Right renal pelvis (tissue), 4 donors: ENCODE measurements at places on chromosomes 12 and 14. TPM values are rescaled to one million over a fixed set of nuclear protein-coding genes. Genes with fewer than 3 reads are reported as not detected.

Gene PRICKLE1
- 57.8 TPM for polyA plus RNA-seq

Gene LALBA
- polyA plus RNA-seq, result not detected

Gene GDF3
- 0.68 TPM for polyA plus RNA-seq

Gene CISTR
- polyA plus RNA-seq, result not detected

Gene STK38L
- polyA plus RNA-seq, result 36.5 TPM

Gene AQP2
- 93.0 TPM for polyA plus RNA-seq

Gene PLA2G1B
- polyA plus RNA-seq, result 0.37 TPM

GRCh38 chr12:121114806-121115205 lies 17.9 kb upstream of the P2RX7 start:
- no peak for DNase-seq

DNA sequence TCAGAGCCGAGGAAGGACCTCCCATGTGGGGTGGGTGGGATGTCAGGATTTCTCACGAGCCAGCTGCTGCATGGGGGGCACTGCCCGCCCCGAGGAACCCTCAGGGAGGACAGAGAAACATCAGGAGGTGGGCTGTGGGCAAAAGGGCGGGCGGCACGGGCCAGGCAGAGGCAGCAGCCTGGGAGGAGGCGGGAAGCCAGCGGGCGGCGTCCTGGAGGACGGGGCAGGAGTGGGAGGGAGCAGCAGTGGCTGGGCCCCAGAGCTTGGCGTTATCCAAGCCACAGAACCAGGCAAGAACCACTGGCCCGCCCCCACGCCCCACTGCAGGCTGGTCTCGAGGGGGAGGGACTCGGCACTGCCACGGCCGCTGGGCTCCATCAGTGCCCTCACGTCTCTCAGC lies 2.4 kb downstream of the C14orf180 start:
- no peak for DNase-seq

DNA sequence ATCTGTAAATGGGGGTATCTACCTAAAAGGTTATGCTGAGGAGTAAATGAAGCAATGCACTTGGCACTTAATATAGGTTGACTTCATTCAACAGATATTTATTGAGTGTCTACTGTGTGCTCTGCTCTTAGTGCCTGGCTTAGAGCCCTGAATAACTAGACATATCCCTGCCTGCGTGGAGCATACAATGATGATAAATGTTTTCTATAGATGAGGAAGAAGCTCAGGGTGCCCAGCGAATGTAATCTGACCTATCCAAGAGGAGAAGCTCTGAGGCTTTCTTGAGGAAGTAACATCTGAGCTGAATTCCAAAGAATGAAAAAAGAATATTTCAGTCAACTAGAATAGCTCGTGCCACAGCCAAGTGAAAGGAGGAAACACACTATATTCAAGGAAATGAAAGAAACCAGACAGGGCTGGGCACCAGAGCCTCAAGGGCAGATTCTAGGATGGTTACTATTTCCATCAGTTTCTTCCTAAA lies 17.9 kb upstream of the HIGD1C start:
- no peak for DNase-seq

DNA sequence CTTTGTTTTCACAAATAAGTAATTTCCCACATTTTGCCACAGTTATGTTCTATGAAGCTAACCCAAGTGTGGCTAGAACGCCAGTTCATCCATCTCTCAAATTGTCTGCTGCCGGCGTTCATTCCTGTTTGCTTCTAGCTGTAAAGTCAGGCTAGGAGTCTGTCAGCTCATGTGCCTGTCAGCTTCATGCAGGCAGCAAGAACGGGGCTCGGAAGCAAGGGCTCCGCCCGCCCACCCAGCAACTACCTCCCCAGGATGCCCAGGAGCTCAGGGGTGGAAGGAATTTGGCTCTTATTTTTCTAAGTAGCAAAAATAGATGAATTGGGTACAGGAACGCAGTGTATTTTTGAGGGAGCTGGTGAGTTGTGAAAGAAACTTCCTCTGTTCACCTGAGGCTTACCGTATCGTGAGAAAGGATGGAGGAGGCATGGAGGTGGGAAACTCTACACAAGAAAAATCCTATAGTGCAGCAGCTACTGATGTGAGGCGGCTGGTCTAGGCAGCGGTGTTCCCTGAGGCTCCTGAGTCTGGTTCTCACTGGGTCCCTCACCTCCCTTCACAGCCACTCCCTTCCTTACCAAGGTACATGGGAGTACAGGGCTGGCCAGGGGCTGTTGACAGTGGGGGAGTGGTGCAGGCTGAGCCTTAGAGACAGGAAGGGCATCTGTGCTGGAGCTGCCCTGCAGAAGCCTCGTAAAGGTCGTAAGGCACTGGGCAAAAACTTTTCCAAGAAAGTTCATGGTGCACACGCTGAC lies 54.5 kb upstream of the AMN start:
- no peak for DNase-seq

DNA sequence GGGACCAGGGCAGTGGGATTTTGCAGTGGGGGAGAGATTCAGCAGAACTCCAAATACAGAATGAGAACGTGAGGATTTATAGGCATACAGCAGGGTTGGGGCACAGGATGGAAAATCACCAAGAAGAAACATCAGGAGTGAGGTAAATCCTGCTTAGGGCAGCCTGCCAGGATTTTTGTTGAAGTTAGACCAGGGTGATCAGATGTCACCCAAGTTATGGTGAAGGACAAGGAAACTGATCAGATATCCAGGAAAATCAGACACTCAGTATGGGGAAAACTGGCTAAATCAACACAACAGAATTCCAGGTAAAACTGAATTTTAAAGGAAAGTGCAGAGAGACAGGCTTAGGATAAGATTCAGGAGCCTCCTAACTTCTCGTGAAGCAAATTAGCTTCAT lies 682.4 kb downstream of the TMEM121 start:
- no peak for DNase-seq

DNA sequence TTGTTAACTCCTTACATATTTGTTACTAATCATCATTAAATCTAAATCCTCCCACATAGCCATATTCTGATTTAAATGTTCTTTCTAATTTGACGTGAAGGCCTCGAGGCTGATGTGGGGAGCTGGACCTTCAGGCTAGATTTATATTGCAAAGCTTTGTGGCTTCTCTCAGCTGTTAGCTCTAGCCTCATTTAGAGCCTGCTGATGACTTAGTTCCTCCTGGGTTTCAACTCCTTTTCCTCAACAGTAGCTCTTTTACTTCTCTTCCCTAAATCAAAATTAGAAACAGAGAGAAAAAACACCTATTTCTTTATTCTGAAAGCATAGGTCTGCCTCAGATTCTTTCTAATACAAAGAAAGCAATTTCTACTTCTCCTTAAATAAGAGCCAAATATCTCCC lies 477.5 kb upstream of the CCDC196 start:
- DNase-seq, result no peak

DNA sequence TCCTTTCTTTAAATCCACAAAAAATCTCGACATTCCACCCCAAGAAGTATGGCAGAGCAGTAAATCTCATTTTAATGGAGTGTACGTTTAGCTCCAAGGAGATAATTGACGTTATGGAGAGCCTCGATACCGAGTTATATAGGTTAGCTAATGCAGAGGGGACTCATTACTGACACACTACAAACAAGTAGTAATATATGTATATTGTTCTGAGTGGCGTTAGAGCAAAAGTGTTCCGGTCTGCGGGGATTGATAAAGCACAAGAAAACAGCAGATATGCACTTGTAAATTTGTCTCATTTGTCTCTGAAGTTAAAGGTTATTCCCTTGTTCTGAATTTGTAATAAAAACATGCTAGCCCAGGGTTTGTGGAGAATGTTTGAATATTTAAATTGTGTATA lies 84.1 kb downstream of the BCL11B start:
- DNase-seq, result no peak

DNA sequence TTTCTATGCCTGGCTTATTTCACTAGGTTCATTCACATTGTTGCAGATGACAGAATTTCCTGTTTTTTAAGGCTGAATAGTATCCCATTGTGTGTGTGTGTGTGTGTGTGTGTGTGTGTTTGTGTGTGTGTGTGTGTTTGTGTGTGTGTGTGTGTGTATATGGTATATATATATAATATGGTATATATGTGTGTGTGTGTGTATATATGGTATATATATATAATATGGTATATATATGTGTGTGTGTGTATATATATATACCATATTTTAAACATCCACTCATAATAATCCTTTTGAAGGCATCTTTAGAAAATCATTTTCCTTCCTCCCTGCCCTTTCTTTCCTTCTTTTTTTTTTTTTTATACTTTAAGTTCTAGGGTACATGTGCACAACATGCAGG lies 5.0 kb upstream of the CCDC198 start:
- DNase-seq, result no peak

DNA sequence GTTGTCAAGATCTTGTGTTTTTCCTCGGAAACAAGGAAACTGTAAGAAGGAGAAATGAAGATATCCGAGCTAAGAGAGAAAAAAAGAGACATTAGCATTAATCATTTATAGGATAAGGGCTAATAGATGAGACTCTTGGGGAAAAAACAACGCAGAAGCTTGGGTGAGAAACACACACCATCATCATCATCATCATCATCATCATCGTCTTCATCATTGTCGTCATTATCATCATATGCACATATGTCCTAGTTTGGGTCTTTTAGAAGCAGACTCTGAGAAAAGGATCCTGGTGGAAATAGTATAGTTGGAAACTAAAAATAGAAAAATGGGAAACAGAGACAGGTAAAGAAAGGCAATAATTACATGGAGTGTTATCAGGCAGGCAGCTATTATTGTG lies 95.9 kb downstream of the PAH start:
- no peak for DNase-seq

DNA sequence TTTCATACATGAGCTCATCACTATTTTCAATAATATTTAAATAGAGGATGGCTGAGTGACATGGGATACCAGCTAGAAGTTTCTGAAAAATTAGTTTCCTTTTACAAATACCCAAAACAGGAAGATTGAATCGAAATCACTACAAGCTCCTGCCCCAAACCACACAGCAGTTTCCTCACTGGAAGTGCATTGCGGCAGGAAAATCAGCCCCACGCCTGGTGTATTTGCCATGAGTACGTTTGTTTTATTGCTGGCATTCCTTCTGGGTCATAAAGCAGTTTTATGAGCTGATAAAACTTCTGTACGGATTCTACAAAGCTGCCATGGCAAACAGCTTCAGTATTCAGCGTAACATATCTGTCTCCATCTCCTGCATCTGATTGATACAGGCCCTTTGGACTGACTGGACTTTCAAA lies 23.7 kb downstream of the CDC42BPB start:
- no peak for DNase-seq

DNA sequence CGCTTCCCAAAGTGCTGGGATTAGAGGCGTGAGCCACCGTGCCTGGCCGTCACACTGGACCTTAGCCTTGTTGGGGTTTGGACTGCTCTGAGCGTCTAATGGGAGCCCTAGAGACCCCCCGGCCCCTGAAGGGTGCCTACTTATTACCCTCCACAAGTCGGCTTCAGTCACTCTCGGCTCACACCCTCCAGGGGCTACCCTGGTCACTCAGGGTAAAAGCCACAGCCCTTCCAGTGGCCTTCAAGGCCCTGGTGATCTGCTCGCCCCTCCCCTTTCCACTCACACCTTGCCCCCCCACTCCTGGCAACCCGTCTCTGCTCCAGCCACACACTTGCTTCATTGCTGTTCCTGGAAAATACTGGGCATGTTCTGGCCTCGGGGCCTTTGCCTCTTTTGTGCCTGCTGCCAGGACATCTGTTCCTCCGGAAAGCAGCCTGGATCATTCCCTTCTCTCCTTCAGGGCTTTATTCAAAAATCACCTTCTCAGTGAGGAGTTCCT lies 3.6 kb upstream of the MORN3 start:
- no peak for DNase-seq

DNA sequence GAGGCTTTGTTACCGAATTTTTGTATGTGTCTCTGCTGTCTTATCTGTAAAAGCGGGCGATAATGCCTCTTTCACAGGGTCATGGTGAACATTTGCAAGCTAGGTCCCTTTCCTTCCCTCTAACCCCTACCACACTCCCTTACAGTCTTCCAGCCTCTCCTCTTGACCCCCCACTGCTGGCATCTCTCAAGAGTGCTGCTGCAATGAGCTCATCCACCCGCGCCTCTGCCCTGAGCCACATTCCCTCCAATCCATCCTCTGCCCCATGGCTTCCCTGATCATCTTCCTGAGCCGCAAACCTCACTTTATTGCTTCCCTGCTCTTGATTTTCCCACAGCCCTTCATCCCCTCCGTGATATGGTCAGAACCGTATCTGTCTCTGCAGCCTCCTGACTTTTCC lies 343.6 kb downstream of the BCL11B start:
- DNase-seq, result no peak

DNA sequence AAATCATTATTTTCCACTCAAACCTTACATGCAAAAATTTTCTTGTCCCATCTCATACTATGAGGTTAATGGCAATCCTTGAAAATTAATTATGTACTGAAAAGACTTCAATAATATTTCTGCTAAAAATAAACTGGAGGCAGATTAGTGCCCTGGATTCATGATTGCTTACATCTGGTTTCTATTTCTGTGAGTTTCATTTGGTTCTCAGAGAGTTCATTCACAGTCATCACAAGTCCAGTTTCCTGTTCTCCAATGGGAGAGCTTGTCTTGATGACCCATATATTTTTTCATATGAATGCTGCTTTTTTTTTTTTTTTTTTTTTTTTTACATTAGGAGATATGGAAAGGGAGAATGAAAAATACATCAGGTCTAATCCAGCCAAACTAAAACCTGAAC lies 6.6 kb upstream of the PTHLH start:
- DNase-seq, result no peak

GRCh38 chr12:27207615-27208413 lies 36.3 kb upstream of the STK38L start:
- no peak for DNase-seq

GRCh38 chr14:22407033-22407432 lies 182.0 kb downstream of the DAD1 start:
- DNase-seq, result no peak

- DNase-seq, result no peak
Measured at GRCh38 chr12:48925304-48926011, at the start of gene FKBP11. Gene FKBP11, minus strand, starts transcription at chr12:48925492. Its CDS starts 64 bp downstream, at chr12:48925428.

DNA sequence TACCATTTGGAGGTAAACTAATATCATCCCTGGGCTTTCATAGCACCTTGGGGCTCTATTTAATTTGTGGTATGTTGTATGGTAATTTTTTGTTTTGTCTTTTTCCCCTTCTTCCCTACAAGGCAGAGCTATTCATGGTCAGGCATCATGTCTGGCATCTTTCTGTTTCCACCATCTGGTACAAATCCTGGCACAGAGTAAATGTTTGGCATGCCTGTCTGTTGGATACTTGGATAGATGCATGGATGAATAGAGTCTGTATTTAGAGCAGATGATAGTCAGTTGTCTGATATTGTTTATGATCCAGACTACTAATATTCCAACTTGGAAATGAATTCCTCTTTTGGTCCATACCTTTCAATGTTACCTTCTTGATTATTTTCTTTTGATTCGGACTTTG lies 139.8 kb downstream of the NEDD1 start:
- DNase-seq, result no peak

GRCh38 chr14:70555890-70556289 lies 21.1 kb upstream of the ADAM20 start:
- no peak for DNase-seq

DNA sequence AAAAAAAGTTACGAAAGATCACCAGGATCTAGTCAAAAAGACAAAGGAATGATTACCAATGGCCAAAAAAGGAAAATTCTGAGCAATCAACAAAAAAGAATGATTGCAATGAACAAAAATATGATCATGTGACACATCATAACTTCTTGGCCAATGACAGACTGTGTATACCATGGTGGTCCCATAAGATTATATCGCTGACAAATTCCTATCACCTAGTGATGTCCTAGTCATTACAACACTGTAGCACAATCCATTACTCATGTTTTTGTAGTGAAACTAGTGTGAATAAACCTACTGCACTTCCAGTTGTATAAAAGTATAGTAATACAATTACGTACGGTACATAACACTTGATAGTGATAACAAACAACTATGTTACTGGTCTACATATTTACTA lies 12.3 kb downstream of the SEL1L start:
- no peak for DNase-seq
